ENCODE measurements at places on chromosomes 13 and 19. TPM values are rescaled to one million over a fixed set of nuclear protein-coding genes. Genes with fewer than 3 reads are reported as not detected.

DNA sequence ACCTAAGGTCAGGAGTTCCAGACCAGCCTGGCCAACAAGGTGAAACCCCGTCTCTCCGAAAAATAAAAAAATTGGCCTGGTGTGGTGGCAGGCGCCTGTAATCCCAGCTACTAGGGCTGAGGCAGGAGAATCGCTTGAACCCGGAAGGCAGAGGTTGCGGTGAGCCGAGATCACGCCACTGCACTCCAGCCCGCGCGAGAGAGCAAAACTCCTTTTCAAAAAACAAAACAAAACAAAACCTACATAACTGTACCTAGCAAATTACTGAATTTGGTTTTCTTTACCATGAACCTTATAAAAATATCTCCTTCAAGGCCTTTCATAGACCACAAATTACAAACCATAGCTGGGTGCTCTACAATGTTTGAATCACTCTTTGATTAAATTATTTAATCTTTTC is 760 bp downstream of the ZNF91 start:
- peak; percentile 38 for DNase-seq
- peaks cover 7% of the 10 kb centered on the region for H3K4me1 ChIP-seq
- no peaks in the 10 kb centered on the region for H3K27me3 ChIP-seq
- peak overlapping the region; percentile 63 for H3K4me3 ChIP-seq
- peak overlapping the region; percentile 89 for H3K27ac ChIP-seq

DNA sequence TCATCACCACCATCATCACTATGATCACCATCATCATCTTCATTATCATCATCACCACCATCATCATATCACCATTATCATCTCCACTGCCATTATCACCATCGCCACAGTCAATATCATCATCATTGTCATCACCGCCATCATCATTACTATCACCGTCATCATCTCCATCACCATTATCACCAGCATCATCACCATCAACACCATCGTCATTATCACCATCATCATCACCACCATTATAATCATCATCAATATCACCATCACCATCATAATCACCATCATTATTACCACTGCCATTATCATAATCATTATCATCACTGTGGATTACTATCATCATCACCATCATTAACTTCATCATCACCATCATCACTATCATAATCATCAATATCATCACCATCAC is 17.3 kb upstream of the ARHGEF18 start:
- no peaks in the 10 kb centered on the region for H3K27me3 ChIP-seq
- H3K4me3 ChIP-seq = no peak overlapping the region
- no peak overlapping the region for H3K27ac ChIP-seq
- peaks cover 3% of the 10 kb centered on the region for H3K4me1 ChIP-seq
- DNase-seq = no peak

DNA sequence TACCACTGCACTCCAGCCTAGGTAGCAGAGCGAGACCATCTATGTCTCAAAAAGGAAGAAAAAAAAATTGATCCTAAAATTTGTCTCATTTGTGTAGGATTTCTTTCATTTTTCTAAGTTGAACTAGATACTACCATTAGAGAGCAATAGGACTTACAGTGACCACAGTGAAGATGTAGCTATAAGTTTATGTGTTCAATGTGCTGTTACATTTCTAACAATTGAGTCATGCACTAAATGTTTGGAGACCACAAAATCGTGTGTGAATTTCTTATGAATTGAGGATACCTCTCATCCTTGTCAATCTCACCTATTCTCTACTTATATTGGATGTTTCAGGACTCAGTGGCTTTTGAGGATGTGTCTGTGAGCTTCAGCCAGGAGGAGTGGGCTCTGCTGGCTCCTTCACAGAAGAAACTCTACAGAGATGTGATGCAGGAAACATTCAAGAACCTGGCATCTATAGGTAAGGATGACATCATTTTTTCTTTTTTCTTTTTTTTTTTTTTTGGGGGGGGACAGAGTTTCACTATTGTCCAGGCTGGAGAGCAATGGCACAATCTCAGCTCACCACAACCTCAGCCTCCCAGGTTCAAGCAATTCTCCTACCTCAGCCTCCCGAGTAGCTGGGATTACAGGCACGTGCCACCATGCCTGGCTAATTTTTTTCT is 12.8 kb downstream of the ZNF791 start:
- no peak for DNase-seq
- H3K36me3 ChIP-seq = peaks cover 19% of the 10 kb centered on the region
- no peak overlapping the region for H3K4me3 ChIP-seq
- H3K4me1 ChIP-seq = peaks cover 3% of the 10 kb centered on the region
- no peaks in the 10 kb centered on the region for H3K27me3 ChIP-seq

- H3K27me3 ChIP-seq = no peaks in the 10 kb centered on the region
- no peak overlapping the region for H3K4me3 ChIP-seq
- no peak overlapping the region for H3K27ac ChIP-seq
Observed at GRCh38 chr13:34678154-34678553, 263.9 kb upstream of the NBEA start.

- no peaks in the 10 kb centered on the region for H3K27me3 ChIP-seq
- no peak for DNase-seq
- H3K4me3 ChIP-seq = no peak overlapping the region
- no peak overlapping the region for H3K27ac ChIP-seq
- no peaks in the 10 kb centered on the region for H3K36me3 ChIP-seq
- no peaks in the 10 kb centered on the region for H3K4me1 ChIP-seq
Observed at GRCh38 chr13:70370924-70371323, 262.7 kb upstream of the KLHL1 start.

DNA sequence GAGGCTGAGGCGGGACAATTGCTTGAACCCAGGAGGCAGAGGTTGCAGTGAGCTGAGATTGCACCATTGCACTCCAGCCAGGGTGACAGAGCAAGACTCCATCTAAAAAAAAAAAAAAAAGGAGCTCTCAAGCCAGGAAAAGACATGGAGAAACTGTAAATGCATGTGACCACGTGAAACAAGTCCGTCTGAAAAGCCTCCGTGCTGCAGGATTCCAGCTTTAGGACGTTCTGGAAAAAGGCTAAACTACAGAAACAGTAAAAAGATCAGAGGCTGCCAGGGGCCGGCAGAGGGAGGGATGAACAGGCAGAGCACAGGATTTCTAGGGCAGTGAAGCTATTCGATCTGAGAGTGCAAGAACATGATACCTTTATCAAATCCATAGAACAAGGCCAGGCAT is 40.7 kb upstream of the NDUFS7 start:
- H3K27ac ChIP-seq = no peak overlapping the region
- no peak overlapping the region for H3K4me3 ChIP-seq
- no peak for DNase-seq

Gene CABP5
- not detected for polyA plus RNA-seq

Gene TPTE2
- polyA plus RNA-seq = 0.32 TPM
